ENCODE measurements at places on chromosomes 7 and 10.

DNA sequence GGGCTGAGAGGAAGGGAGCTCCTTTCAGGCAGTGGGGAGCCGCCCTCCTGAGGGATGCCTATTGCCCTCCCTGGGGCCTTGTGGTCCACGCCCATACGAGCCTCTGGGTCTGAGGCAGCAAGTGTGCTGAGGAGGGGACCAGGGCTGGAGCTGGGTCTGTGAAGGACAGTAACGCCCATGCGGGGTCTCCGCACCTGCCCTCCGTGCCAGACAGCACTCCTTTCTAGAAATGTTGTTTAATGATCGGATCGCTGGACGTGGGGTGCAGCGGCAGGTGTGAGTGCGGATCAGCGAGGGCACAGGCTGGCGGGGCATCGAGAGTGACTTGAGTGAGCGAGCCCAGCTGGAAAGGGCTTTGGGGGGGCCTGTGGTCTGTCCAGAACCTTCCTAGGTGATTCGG is 70.1 kb downstream of the ELFN1 start:
- DNase-seq = no peak

DNA sequence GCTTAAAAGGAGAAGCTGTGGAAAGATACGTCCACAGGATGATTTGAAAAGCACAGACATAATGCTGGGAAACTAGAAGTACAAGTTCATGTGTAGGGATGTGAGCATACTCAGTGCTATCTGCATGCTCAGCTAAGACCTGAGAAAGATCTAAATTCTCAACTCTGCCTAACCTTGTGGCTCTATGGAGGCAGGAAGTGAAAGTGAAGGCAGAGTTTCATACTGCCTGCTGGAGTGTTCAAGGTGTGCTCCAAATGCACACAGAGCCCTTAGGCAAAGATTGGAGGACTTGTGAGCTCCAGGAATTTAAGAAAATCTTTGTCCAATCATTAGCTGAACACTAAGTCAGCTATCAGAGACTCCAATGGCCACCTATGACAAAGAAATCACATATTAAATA is 190.9 kb downstream of the RNLS start:
- DNase-seq = no peak

DNA sequence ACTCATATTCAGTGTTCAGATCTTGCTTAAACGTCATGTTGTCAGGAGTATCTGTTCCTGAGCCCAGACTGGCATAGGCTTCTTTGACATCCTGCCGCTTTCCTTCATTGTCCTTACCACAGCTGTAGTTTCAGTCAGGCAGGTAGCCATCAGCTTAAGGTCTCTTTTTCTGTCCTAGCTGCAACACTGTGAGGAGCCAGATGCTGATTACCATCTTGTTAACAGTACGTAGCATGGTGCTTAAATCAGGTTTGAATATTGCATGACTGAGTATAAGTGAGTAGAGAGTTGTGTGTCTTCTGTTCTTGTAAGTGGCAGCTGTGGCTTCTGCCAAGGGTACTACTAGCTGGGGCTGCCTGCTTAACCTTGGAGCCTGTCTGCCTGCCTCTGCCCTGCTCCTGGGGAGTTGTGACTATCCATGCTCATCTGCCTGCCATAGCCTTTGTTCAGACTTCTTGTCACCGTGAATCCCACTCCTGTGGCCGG is 92.6 kb downstream of the MAPK8 start:
- peak; percentile 77 for DNase-seq

- DNase-seq = no peak
Observed at GRCh38 chr10:49294731-49295130, 4.2 kb upstream of the C10orf71 start.

DNA sequence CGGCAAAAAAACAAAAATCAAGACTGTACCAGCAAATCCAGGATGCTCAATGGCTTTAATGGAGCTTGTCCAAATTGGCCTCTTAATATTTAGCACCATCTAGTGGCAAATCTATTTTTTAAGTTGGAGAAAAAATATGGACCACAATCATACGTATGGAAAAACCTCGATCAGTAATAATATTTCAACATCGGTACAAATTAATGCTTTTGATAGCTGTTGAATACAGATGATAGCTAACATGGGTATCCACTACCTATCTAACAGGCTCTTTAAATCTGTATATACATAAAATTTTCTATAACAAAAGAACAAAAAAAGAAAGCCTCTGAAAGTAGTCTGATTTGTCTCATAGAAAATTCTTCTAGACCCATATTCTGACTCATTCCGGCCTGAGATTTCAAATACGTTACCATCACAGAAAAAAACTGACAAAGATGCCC is 29.2 kb downstream of the COA1 start:
- no peak for DNase-seq

DNA sequence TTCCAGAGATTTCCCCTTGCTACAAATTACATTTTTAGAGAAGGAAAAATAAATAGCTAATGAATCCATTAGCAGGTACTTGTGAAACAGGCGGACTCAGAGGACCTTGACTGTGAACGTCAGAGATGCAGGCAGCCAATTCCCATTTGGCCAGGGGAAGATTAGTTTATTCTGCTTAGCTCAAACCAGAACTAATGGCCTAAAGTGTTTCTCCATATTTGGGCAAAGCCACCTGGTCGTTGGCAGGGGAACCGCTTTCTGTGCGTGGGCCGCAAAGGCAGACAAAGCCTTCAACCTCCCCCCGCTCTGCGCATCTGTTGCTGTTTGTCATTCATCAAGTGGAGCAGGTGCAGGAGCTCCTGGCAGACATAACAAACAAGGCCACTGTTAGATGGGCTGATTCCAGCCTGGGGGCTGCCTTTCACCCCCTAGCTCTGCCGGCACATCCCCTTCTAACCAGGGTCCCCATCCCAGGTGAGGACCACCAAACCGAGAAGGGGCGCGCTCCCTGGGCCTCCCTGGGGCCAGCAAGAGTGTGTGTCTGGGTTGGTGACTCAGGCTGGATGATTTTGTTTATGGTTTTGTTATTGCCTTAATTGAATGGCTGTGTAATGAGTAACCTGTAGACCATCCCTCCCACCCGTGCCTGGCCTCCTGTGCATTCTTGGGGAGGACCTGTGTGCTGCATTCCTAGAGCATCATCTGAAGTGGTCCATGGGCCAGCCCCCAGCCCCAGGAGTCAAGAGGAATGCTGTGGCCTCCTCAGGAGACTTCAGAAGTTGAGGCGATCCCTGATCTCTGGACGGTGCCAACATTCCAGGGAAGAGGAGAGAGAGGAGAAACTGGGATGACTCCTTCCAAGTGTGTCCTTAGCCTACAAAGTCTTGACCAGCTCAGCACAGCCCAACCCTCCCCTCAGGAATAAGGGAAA is 14.5 kb upstream of the CPA1 start:
- DNase-seq = peak; percentile 83
